ENCODE measurements at places on chromosomes 1 and 21.

DNA sequence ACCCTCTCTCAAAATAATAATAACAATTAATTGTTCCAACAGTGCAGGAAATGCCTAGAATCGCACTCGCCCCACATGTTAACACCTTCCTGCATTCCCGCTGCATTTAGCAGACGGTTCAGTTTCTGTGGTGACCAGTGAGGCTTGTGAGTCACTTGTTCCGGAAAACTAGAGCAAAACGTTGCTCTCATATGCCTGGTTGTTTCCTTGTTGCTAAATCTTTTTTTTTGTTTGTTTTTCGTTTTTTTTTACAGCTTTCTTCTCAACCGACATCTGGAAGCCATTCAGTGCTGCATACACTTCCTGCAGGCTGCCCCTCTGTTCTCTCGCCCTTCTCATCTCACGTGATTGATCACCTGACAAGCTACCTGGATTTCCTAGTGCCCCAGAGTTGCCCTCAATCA is 56.9 kb upstream of the TMPRSS2 start:
- no peak for DNase-seq

GRCh38 chr1:235952950-235953615 is 86.4 kb upstream of the LYST start:
- no peak for DNase-seq

- DNase-seq: no peak
Observed at GRCh38 chr1:229058111-229058561, 212.8 kb upstream of the RAB4A start.

DNA sequence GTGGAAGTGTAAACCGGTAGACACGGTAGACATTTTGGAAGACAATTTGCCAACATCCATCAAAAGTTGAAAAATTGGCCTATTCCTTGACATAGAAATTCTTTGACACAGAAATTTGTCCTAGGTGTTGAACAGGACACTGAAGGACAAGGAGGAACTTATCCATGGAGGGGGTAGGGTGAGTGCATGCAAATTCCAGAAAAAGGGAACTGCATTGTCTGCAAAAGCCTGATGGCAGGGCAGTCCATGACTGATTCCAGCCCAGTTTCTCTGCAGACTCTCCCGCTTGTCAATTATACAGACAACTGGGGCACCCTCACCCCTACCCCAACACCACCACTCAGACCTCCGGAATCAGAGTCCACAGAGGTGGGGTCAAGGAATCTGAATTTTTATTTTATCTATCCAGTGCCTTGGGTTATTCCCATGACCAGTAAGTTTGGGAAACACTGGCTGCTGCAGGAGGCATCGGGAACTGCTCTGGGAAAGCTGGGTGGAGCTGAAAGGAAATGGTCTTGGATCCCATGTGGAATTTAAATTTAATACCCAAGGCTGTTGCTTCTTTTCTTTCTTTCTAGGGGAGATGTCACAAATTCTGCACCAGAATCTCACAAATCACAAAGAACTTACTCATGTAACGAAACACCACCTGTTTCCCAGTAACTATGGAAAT is 103.3 kb upstream of the SLC45A1 start:
- DNase-seq: no peak

DNA sequence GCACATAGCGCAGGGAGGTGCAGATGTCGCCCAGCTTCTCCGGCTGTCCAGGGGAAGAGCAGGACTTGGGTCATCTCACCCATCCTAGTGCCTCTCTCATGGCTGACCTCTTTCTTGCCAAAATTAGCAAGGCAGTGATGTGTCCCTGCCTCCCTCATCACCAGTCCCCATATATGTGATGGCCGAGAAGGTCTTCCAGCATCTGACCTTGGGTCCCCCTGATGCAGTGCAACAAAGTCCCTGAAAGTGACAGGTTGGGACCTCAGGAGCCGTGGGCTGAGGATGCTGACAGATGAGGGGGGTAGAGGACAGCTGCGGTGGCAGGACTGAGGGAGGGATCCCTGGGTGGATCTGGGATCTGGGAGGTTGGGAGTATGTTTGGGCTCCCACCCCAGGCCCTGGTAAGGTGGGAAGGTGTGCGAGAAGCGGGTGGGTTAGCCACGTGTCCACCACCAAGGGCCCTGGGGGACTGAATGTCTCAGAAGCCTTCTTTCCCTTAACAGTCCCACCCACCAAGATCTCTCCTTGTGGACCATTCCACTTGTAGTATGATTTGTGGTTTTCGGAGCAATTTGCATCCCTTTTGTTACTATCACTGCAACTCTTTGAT is 109.7 kb downstream of the SYT2 start:
- DNase-seq: no peak

- no peak for DNase-seq
Observed at GRCh38 chr1:15985611-15986297, 9.9 kb upstream of the ZBTB17 start.

DNA sequence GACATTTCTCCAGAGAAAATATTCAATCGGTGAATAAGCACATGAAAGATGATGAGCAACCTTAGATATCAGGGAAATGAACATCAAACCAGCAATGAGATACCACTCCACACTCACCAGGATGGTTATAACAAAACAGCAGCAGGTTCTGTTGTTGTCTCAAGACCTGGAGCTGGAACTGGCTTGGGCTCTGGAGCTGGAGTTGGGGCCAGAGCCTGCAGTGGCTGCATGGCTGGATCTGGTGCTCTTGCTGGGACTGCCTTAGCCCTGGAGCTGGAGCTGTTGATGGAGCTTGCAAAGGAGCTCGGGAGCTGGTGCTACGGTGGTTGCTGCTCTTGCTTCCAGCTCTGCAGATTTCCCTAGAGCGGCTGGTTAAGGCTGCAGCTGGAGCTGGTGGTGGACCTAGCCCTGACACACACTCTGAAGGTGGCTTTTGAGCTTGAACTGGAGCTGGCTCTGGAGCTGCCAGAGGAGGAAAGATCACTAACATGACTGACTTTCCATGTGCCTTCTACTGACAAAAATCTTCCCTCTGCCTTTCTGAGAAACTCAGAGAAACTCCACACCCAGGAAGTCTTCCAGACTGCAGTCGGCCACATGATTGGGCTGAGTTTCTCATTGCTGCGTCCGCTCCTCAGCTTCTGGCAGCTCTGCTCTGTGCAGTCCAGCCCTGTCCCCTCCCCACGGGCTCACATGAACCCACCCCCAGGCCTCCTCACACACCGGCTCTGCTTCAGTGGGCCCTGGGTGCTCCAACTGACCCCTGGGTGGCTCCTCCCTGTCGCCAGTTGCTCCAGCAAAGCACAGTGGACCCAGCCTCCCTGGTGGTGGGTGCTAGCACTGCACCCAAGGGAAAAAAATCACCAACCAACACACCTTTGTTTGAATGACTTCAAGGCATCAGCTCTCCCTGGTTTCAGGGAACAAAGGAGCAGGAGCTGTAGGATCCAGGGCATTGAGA is 139.1 kb upstream of the FMN2 start:
- DNase-seq: no peak

DNA sequence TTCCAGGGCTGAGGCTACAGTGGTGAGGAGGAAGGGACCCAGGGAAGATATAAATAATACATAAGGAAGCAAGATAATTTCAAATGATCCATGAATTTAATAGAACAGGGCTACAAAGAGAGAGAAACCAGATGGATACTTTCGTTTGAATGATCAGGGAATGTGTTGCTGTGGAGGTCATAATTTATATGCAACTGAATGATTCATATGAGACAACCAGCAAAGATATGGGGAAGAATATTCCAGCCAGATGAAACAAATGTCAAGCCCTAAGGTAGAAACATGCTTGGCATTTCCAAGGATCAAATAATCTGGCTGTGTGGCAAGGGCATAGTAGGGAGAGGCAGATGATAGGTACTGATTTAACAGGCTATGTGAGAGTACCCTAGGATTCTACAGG is 84.8 kb upstream of the ZC3H11B start:
- DNase-seq: no peak

DNA sequence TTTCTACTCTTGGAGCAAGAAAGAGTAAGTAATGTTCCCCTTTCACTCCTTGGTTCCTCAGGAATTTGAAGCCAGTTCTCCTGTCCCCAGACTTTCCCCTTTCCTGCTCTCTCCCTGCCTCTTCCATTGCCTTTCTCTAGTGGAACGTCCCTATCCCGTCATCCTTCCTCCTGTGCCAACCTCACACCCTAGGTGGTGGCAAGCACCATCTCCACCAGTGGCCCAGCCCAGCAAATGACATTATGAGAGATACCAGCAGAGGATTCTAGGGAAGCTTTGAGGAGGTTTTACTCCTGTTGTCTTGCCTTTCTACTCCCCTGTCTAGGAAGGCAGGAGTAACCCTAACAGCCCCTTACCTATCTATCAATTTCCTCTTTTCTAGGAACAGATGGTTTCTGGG is 8.1 kb upstream of the TACSTD2 start:
- DNase-seq: no peak
